ENCODE measurements at places on chromosomes 6 and 20.

GRCh38 chr6:130822736-130823135 lies 4.5 kb upstream of the SMLR1 start:
- no peak for DNase-seq

- DNase-seq, result peak; percentile 84
Observed at GRCh38 chr20:51800060-51800871, 2.1 kb downstream of the SALL4 start.

DNA sequence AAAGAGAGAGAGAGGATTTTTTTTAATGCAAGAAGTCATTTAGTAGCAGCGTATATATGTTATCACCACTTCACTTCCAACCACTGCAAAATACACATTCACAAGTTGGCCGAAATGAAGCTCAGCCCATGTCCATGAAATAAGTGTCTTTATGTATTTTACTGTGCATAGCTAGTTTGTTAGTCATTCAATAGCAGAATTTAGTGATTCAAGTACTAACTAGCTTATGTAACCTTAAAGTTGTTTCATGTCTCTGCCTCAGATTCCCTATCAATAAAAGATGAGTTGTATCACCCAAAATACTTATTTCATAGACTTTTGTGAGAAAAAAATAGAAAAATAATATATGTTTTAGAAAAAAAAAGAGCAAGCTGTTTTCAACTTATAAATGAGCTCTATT lies 153.7 kb upstream of the PRDM1 start:
- no peak for DNase-seq

DNA sequence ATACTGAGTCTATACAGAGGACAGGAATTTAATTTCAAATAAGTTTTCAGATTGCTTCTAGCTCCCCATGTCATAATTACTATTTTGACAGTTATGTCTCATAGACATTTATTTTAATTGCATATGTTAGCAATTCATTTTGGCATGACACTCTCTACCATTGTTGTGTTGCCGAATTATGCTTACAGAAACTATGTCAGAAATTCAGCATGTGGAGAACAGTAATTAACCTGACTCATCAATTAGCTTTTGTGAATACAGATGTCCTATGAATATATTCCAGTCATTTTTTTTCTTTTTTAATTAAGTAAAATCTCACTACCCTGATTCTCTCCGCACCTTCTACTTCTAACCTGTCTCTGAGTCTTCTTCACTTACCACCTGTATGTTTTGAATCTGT lies 105.1 kb downstream of the NKAIN2 start:
- no peak for DNase-seq

All from NCI-H1930 (cell line).